Fibroblast of skin of scalp (primary cell): ENCODE measurements at places on chromosomes 5 and 9.

GRCh38 chr5:66203531-66203930 is 59.4 kb downstream of the SREK1 start:
- no peak for DNase-seq

DNA sequence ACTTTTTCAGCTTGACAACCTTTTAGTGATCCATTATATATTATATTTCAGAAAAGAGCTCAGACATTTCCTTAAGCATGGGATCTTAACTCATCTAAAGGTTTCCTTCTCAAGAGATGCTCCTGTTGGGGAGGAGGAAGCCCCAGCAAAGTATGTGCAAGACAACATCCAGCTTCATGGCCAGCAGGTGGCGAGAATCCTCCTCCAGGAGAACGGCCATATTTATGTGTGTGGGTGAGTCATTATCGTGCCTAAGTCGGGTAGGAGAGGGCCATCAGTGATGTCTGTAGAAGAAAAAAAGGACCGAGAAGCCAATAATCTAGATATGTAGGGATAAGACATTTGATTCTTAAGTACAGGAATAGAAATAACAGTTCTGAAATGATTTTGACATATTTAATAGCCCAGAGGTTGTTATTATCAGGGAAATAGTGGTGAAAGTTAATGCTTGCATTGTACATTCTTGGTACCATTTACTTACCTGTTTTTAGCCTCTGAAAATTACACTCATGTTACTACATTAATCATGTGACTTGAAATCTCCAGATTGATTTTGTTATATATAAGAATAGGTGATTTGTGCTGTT is 28.2 kb downstream of the MTRR start:
- DNase-seq, result peak; percentile 40

DNA sequence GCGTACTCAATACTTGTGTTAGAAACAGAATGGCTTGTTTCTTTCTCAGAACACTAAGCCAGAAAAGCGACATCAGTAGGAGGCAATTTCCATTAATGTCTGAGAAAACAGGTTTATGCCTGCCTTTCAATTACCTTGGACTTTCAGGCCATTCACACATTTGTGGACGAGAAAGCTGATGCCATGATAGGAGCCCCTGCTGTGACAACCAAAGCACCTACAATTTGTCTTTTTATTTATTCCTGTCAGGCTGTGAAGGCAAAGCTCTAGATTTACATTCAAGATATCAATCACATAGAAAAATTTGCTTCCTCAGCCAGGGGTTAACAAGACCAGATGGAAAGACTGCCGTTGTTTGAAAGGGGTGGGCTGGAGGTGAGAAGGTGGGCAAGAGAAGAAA is 76.2 kb downstream of the C7 start:
- no peak for DNase-seq

GRCh38 chr5:179113945-179114641 is 53.9 kb downstream of the ZNF354C start:
- no peak for DNase-seq

DNA sequence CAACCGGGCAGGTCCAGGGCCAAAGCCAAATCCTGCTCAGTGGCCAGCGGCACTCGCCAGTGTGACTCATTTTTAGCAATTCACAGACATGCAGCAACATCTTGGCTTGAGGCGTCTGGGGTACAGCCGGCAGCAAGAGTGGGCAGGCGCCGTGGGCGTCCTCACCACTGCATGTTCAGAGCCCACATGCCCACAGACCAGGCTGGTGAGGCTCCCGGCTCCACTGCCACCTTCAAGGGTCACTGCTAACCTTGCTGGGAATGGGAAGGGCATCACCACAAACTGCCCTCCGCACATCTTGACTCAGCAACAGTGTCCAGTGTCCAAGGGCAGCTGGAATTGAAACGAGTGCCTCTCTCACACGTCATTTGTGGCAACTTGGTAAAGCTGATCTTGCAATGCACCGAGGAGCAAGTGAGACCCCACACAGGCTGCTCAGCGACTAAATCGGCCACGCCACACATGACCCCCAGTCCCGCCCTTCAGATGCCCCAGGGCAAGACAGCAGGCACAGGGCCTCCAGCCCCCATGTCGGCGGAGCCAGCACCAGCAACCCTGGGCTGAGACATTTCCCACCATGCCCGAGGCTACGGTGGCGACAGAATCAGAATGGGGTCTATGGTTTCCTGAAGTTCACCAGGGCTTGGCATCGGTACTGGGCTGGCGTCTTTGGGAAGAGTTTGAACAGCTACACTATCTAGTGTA is 140.3 kb downstream of the ROR2 start:
- DNase-seq, result no peak

- no peak for DNase-seq
Measured at GRCh38 chr5:16961131-16961530, 25.0 kb upstream of the MYO10 start.

- DNase-seq, result no peak
Measured at GRCh38 chr5:677131-678101, 15.7 kb downstream of the TPPP start.

DNA sequence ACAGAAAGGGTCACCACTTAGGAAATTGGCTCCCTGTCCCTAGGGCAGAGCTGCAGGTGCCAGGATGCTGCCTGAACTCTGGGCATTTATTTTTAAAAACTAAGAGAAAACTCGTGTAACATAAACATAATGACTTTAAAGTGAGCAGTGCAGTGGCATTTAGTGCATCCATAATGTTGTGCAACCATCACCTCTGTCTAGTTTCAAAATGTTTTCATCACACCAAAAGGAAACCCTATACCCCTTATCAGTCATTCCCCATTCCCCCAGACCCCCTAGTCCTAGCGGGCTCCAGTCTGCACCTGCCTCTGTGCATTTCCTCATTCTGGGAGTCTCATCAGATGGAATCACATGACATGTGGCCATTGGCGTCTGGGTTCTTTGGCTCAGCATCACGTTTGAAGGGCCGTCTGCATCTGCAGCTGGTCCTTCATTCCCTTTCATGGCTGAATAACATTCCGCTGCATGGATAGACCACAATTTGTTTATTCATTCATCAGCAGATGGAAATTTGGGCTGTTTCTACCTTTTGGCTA is 55.8 kb downstream of the NSG2 start:
- no peak for DNase-seq

- DNase-seq, result no peak
Measured at GRCh38 chr5:107401470-107402122, 269.1 kb downstream of the EFNA5 start.

GRCh38 chr5:142086679-142087078 is 21.9 kb upstream of the NDFIP1 start:
- no peak for DNase-seq

DNA sequence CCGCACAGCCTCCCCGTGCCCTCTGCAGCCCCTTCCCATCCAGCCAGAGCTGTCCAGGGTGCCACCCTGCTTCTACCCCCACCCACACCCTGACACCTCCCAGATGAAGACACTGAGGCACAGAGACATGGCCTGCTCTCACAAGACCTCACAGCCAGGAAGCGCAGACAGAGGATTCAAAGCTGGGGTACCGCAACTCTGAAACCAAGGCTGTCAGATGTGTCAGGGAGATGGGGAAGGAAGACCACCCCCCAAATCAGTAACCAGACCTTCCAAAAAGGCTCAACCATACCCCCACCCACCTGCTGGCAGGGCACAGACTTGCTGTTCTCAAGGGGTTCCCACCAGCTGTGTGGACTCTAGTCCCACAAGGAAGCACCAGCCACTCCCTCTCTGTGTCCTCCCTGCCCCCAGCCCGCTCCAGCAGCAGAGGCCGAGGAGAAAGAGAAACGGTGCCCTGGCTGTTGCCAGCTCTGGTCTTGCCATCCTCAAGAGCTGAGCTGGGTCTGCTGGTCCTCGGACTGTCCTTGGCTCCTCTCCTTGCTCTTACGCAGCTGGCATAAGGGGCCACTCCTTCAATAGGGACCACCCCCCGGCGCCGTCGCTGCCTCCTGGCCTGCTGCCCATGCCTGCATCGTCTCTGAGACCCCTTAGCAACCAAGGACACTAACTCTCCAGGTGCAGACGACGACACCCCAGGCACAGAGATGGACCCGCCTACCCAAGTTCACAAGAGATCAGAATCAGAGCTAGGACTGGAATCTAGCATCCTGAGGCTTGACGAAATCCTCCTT is 699 bp downstream of the AKNA start:
- DNase-seq, result no peak

DNA sequence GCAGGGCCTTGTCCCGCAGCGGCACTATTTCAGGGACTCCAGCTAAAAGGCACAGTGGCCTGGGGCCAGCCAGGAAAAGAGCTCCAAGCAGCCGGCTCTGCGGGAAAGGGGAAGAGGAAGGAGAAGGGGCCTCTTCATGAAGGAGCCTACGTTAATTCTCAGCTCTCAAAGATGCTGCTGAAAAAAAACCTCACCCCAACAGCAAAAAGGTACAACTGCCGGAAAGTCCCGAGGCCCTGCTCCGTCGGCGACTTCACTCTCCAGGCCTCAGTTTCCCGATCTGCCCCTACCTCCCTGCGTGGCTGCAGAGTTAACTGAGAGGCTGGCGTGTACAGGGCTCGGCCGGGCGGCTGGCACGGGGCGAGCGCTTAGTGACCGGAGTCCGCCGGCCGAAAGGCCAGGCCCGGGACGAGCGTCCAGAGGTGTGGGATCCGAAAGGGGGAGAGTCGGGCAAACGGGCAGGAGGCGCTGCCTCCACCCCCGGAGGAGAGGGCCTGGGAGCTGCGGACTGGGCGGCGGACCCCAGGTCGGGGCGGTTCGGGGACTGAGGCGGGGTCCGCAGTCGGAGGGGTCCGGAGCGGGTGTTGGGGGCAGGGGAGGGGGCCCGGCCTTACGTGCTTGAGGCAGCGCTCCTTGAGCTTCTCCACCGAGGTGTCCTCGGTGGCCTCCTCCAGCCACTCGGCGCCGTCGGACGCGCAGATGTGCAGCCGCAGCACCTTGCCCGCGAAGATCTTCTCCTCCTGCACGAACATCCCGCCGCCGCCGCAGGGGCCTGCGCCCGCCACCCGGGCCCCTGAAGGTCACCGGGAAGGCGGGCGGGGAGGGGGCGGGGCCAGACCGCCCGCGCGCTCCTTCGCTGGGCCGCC is 529 bp downstream of the UBAC1 start:
- DNase-seq, result no peak

DNA sequence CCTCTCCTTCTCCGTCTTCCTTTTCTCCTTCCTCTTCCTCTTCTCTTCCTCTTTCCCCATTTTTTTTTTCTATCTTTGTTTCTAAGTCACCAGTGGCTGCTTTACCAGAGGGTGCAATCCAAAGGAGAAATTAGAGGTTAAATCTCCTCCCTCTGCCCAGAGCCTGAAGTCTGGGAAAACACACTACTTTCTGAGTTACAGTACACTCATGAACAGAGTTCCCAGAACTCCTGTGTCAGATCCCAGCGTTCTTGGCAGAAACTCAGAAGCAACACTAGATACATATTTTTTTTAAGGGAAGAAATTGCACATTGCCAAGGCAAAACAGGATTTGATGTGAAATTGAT is 189.0 kb downstream of the SNCAIP start:
- DNase-seq, result peak; percentile 45
